ENCODE measurements at places on chromosomes 2 and 18.

DNA sequence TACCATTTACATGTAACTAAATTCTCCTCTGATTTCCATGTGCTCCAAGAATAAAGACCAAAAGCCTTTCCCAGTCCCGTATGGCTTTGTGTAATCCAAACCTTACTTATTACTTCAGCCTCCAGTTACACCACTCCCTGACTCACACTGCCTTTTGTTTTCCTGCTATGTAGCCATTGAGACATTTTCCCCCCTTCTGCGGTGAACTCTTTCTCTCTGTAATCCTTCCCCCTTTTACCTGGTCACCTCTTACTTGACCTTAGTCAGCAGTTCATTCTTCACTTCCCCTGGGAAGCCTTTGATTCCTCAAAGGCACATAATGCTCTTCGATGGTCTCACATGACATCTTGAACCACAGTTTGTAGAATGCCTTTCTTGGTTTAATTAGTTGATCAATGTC is 256.0 kb upstream of the FANCL start:
- DNase-seq: no peak

GRCh38 chr18:55879331-55879730 is 291.3 kb upstream of the TCF4 start:
- no peak for DNase-seq

GRCh38 chr18:72848503-72849237 is 19.1 kb downstream of the NETO1 start:
- DNase-seq: no peak

DNA sequence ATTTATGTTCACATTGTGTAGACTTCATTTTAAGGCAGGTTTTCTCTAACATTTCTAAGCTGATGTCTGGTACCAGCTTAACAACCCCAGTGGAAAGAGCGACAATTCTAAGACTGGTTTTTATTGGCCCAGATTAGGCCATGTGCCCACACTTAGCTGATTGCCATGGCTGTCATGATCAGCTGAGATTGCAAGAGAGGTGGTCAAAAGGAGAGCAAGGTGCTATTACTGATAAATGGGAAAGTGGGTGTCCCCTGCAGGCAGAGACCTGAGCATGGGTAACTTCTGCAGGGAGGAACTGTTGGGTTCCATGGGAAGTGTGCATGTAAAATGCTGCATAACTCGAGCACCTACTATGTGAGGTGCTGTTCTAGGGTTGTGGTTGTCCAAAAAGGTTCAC is 56.8 kb upstream of the MCFD2 start:
- no peak for DNase-seq
